ENCODE measurements at places on chromosomes 3 and 15.

GRCh38 chr3:54008744-54009143, 113.6 kb upstream of the CACNA2D3 start:
- DNase-seq: no peak

GRCh38 chr3:133461291-133461690, 61.4 kb downstream of the BFSP2 start:
- DNase-seq: no peak

GRCh38 chr3:55719508-55719907, 232.4 kb upstream of the WNT5A start:
- DNase-seq: no peak

DNA sequence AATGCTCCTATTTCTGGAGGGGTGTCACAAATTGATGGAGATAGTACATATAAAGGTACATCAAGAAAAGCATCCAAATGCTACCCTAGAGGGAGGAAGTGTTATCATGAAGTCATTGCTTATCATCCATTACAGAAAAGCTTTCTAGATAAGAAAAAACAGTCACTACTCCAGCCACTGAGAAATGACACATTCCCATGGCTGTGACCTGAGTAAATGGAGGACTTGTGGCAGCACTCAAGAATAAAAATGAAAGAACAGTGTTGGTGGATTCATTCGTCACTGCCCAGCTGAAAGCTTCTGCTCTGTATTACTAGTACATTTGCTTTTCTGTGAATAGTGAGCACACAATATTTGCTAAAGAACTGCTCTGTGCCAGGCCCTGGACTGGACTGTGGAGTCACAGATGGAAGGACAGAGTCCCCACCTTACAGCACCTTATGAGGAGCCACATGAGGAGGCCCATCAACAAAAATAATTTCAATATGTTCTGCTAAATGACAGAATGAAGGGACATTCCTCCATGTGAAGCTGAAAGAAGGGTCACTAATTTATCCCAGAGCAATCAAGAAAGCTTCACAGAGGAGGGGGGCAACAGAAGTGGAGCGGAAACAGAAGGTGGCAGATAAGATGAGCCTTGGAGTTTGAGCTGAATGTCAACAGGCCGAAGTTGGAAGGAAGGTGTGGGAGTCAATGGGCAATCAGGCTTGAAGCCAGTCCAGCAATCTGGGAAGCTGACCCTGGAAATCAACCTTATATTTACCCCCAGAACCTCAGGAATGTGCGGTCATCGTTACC, 343.5 kb upstream of the TRIM42 start:
- DNase-seq: no peak

GRCh38 chr3:194067949-194068362, 68.0 kb upstream of the HES1 start:
- DNase-seq: no peak

- no peak for DNase-seq
Measured at GRCh38 chr3:183381673-183382072, 46.7 kb downstream of the MCF2L2 start.

- DNase-seq: no peak
Measured at GRCh38 chr15:92881211-92881754, 18.8 kb upstream of the CHD2 start.

DNA sequence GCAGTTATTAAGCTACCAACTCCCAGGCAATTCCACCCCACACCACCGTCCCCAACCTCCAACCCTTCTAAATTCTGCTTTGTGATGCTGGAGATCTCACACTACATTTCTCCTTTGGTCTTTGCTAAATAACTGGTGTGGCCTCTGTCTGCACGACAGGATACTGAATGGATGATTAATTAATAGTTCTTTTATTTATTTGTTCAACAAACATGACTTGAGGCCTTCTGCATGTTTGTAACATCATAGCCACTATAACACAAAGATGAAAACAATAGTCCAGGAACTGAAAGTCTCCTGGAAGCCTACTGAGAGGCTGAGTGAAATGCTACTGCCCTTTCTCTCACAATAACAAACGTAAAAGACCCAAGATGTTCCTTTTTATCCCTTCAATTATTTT, 609.5 kb upstream of the UBE2E2 start:
- DNase-seq: no peak

GRCh38 chr15:27660676-27661075, 438.4 kb downstream of the OCA2 start:
- DNase-seq: no peak

All from stimulated activated effector memory CD8-positive, alpha-beta T cell treated with anti-CD3 and anti-CD28 coated beads, Interleukin-12 subunit alpha, Interleukin-12 subunit beta, amount 100 ng/mL, for 72 hours (primary cell).